Fibroblast of skin of left quadriceps (primary cell): ENCODE measurements at places on chromosomes 16 and 17.

- DNase-seq: no peak
Observed at GRCh38 chr17:71666047-71666446, 454.8 kb upstream of the SOX9 start.

DNA sequence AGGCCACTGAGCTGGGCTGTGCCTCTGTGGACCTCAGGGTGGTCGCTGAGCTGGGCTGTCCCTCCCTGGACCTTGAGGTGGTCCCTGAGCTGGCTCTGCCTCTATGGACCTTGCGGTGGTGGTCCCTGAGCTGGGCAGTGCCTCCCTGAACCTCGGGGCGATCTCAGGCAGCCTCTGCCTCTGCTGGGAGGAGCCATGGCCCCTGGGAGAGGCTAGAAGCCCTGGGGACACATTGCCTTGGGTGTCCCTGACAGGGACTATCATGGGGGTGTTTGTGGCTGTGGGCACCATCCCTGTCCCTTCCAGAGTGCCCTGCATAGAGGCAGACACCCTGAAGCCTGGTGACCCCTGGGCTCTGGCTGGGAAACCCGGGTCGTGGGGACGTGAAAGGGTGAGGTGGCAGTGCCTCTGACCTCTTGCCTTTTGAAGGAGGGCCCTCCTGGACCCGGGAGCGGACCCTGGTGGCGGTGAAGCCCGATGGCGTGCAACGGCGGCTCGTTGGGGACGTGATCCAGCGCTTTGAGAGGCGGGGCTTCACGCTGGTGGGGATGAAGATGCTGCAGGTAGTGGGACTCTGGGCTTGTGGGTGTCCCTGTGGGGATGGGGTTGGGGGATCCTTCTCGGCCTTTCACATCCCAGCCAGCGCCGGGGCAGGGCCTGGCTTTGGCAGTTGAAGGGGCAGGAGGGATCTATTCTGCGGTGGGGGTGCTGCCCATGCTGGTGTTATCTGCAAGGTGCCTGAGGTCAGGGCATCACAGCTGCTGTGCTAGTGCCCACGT is 1.8 kb downstream of the NME4 start:
- DNase-seq: no peak

DNA sequence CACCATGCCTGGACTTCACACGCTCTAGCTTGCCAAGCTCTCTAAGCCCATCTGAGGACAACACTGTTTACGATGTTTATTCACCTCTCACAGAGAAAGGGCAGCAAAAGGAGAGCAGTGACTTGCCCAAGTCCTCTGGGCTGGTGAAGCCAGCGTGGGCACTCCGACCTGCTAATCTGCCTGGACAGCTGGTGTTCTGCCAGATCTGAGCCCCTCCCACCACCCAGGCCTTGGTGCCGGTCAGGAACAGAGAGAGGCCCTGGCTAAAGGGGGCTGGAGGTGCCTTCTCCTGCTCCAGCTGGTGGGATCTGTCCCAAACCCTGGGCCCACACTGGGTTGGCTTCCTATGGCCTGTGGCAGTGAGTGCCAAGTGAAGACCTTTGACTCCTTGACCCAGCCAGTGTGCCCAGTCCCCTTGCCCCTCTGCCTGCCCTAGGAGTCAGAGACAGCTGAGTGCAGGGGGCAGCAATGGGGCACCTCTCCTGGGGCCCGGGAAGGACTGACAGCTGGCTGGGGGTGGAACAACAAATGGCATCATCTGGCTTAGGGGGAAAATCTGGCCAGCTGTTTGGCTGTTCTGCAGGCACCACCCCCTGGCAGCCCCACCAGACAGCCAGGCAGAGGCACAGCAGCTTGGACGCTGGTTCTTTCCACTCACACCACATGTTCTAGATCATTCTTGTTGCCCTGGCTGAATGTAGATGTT is 1.8 kb upstream of the SLC4A1 start:
- no peak for DNase-seq

- peak; percentile 21 for DNase-seq
Observed at GRCh38 chr16:74107795-74108610, 188.6 kb upstream of the PSMD7 start.

DNA sequence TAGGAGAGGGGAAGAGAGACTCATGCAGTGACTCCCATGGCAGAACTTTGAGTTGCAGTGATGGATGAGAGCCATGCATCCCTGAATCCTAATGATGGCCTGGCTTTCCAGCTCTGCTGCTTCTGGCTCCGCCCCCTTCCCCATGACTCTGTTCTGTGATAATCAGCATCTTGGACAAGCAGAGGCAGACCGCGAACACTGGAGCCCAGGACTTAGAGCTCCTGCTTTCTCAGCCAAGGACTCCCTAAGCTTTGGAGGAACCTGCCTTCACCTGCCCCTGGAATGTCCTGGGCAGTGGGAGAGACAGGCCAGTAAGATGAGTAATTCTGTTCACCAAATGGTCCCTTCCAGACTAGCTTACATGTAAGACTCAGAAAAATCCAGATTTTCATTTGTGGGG is 12.5 kb downstream of the CCDC92B start:
- DNase-seq: no peak
